ENCODE measurements at places on chromosomes 5 and 9.

GRCh38 chr9:96442491-96442890 lies 7.5 kb upstream of the HABP4 start:
- no peak for DNase-seq

GRCh38 chr9:94228616-94229015 lies 30.5 kb upstream of the ZNF169 start:
- no peak for DNase-seq

DNA sequence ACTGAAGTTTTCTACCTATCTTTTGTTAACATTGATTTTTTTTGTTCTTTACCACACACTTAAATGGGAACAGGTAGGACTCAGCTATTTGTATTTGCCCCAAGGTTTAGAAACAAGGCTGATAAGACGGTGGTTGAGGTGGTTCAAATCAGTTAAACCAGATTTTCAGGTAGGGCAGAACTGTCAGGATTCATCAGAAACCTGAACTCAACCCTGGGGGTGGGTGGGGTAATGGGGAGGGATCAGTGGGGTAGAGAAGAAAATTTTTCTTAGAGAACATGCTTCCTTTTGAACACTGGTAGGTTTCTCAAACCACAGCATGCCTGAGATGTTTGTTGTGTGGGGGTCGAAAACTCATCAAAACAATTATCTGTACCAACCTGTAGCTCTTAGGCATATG lies 113.0 kb downstream of the BASP1 start:
- DNase-seq, result no peak

DNA sequence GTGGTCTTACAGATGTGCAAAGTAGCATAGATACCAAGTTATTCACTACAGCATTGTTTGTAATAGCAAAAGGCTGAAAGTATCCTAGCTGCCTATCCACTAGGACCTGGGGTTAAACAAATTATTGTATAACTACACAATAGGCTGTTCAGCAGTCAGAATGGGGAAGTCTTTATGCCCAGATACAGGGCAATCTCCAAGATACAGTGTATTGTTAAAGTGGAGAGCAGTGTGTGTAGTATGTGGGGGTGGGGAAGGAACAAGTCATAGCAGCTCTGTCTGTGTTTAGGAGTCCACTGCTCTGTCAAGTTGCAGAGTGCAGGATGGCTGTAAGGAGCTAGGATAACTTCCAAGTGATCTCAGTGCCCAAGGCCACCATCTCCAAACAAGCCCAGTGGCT lies 5.5 kb downstream of the PCYOX1L start:
- DNase-seq, result no peak

- DNase-seq, result no peak
These were observed 76.2 kb upstream of the TMED7 start for GRCh38 chr5:115702025-115702424.

DNA sequence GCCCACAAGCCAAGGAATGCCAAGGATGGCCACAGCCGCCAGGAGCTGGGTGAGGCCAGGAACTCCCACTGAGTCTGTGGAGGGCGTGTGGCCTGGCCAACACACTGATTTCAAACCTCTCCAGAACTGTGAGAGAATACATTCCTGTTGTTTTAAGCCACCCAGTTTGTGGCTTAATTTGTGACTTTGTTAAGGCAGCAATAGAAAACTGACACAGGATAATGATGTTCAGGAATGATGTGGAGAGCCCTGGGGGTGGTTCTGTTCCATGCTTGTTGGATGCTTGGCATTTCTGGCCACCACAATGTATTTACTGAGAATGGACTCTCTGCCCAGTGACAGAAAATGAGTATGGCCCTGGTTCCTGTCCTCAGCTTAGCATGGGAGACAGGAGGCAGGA lies 82.8 kb downstream of the DAP start:
- DNase-seq, result no peak

GRCh38 chr9:11595756-11596155 lies 983.0 kb upstream of the PTPRD start:
- no peak for DNase-seq

- no peak for DNase-seq
These were observed 861 bp downstream of the ZFYVE16 start for GRCh38 chr5:80408484-80409366.

DNA sequence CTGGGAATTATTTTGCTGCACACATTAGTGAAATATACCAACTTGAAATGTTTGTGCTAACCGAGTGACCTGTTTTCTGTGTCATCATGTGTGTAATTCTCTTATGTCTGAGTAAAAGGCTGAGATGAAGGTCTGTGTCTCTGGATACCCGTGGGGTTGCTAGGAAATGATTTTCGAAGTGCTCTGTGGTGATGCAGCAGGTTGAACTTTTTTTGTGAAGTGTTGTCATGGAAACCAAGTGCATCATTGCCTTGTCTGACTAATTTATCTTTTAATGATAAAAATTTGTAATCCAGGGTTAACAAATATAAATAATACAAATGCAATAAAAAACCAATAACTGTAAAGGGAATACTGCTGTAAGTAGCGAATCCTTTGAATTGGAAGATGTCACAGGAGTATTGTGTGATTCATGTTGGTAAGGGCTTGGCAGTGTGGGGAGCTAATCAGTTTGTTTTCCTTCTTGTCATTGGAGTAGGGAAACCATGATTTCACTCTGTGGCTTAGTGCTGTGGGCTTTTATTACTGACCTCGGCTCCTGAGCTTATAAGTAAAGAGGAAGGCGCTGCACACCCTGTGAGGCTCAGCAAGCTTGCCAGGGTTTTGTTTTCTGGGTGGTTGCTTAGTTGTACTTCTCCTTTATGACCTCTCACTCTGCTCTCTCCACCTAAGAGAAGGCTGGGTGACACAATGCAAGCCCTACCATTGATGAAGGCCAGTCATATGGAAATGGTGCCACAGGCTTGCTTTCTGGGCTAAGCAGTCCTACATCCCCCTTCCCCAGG lies 22.3 kb downstream of the PDE8B start:
- DNase-seq, result no peak

DNA sequence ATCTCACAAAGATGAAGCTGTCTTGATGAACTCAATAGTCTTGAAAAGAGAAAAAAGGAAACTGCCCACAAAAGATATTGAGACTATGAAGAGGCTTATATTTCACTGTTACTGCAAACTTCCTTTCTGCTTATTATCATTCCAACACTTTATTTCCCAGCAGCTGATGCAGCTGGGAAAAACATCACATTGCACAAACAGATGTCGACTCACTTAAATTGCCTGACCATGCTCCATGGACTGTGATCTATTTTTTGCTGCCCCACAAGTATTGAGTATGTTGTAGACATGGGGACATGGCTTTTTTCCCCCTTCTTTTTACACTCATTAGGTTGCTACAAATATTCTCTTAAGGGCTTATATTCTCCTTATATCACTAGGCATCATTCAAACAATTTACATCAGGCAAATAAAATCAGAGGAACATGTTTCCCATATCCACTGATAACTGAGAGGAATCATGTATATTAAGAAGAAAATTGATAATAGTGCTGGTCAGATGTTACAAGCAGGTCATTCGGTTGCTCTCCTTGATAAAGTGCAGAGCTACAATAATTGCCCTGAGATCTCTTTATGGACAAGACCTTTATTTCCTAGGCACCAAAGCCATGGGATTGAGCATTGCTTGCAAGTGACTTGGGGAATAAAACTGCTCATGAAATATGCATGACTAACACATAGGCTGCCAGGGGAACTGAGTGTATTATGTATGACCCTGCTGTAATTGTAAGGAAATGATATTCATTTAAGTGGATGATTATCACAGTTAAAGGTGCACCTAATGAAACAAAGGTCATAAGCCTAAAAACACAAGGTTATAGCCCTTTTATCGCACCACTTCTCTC lies 509.9 kb downstream of the ZNF608 start:
- no peak for DNase-seq

DNA sequence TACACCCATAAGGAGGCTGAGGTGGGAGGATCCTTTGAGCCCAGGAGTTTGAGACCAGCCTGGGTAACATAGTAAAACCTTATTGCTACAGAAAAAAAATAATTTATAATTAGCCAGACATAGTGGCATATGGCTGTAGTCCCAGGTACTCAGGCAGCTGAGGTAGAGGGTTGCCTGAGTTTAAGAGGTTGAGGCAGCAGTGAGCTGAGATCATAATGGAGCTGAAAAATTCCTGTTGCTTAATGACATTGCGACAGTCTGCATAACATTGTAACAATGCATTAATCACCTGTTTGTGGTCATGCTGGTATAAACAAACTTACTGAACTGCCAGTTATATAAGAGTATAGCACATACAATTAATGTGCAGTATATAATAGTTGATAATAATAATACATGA lies 214.2 kb downstream of the TRIM32 start:
- no peak for DNase-seq

Data from T-cell (primary cell).